ENCODE measurements at places on chromosomes 6 and 20. TPM values are rescaled to one million over a fixed set of nuclear protein-coding genes. Genes with fewer than 3 reads are reported as not detected.

The HLA-DMB gene
- 26.0 TPM for total RNA-seq

The NINL gene
- total RNA-seq, result 4.2 TPM

The SLC4A11 gene
- total RNA-seq, result 0.62 TPM

The ELOVL4 gene
- total RNA-seq, result 2.3 TPM

The SIRPA gene
- total RNA-seq, result 11.7 TPM

The RALGAPB gene
- total RNA-seq, result 42.3 TPM

DNA sequence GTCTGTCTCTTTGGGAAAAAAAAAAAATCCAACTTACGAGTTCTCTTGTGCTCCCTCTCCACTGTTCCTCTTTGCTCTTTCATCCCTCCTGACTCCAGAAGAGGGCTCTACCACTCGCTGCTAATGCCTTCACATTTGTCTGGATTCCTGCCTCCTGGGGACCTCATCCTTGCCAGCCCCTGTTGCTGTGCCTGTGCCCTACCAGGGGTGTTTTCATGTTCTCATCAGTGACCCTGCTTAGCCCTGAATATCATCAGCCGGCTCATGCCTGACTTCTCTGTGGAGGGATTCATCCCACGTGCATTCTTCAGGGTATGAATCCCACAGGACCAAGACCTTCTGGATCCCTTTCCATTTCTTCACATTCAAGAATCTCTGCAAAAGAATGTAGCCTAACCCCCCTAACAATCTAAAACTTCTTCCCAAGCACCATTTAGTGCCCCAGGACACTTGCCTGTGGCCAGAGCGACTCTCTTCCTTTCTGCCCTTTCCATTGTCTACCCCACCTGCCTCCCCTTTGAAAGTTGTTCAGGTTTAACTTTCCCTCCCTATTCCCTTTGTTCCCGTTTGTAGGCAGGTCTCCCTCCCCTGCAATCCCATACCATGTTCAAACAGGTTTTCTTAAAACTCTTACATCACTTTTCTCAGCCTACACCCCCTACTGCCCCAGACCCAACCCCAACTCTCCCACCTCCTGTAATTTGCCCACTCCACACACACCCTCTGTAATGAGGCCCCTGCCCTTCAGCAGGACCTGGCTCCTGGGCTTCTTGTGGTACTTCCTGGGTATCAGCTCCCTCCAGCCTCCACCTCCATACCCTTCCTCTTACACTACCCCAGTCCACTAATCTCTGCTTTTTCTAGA, 50.2 kb downstream of the RREB1 start:
- H3K4me3 ChIP-seq, result no peak overlapping the region
- H3K27ac ChIP-seq, result peak overlapping the region; percentile 4
- peaks cover 6% of the 10 kb centered on the region for H3K4me1 ChIP-seq
- H3K36me3 ChIP-seq, result no peaks in the 10 kb centered on the region
- no peak for ATAC-seq
- no peaks in the 10 kb centered on the region for H3K27me3 ChIP-seq

DNA sequence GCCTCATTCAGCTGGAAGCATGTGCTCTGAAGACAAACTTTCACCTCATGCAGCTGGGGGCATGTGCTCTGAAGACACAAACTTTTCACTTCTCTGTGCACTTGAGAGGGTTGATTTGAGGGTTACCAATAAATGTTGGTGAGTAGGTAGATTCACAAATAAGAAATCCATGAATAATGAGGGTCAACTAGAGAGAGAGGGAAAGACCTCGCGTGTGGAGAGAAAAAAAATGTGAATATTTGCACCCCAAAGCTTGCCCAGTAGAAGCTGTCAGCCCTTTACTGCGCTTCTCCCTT, 43.4 kb downstream of the PSMB1 start:
- H3K4me1 ChIP-seq, result no peaks in the 10 kb centered on the region
- no peak overlapping the region for H3K27ac ChIP-seq
- H3K4me3 ChIP-seq, result no peak overlapping the region
- H3K27me3 ChIP-seq, result no peaks in the 10 kb centered on the region
